Fibroblast of skin of scalp (primary cell): ENCODE measurements at places on chromosomes 3 and 15.

- no peak for DNase-seq
Measured at GRCh38 chr3:35500641-35501350, 138.5 kb upstream of the ARPP21 start.

DNA sequence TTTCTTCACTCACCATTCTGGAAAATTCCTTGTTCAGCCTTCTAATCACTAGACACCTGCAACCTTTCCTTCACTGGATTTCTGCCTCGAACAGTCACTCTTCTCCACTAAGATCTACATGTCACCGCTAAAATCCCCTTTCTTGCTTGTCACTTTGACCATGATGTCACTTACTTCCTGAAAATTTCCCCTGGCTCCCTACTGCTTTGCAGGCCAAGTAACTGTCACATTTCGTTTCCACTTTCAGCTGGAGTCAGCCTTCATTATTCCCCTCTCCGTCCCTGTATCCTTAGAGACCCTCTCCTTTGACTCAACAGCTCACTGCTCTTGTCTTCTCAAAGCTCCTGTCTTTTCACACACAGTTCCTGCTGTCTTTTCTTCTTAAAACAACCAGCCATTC lies 15.9 kb downstream of the CHL1 start:
- DNase-seq: no peak

GRCh38 chr15:57784081-57784511 lies 77.6 kb downstream of the POLR2M start:
- DNase-seq: peak; percentile 93

DNA sequence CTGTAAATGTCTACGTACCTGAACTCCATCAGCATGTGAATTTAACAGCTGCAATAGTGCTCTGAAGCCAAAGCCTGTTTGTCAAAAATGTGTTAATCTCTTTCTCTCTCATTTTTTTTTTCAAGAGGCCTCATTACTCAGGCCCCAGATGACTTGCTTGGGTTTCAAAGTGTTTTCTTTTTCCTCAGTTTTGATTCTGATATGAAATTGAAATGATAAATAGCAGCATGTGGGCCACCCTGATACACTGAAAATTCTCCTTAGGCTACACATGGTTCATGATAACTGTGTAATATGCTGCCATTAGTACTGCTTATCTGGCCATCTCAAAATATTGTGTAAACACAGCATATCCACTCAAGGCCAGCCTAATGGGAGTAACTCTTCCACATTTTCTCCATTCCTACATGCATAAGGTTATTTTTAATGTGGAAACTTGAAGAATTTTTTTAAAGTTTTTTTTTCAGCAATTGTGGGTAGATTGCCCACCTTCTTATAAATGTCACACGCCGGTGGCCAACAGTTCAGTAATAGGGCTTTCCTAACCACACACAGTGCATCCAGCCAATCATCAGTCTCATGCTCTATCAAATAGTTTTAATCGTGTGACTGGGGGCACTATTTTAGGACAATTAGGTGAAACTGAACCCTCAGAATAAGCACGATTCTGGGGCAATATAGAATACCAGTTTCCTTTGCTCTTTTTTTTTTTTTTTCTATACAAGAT lies 13.1 kb upstream of the DENND4A start:
- no peak for DNase-seq

DNA sequence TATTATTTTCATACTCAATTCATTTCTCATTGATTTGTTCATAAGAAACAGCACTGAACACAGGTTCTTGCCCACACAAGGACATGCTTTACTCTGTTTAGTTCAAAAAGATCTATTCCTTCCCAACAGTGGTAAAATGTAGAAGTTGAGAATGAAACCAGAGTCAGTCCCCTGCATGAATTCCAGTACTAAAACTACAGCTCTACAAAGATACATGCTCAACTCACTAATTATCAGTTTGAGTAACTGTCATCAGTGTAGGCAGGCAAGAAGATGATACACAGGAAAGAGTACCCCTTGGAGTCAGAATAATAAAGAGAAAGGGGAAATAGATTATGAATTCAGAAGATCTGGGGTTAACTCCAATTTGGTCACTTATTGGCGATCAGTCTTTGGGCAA lies 43.2 kb downstream of the NR2E3 start:
- no peak for DNase-seq

- no peak for DNase-seq
Measured at GRCh38 chr3:22585911-22586310, 617.2 kb upstream of the UBE2E2 start.
